Activated CD4-positive, alpha-beta T cell treated with anti-CD3 and anti-CD28 coated beads, Interleukin-2, amount 50 U/mL, for 48 hours (primary cell): ENCODE measurements at places on chromosomes 4 and X.

GRCh38 chrX:18883234-18883960 is 100.5 kb downstream of the PHKA2 start:
- no peak for DNase-seq

- no peak for DNase-seq
These were observed 176.5 kb downstream of the HS3ST1 start for GRCh38 chr4:11252149-11252548.

DNA sequence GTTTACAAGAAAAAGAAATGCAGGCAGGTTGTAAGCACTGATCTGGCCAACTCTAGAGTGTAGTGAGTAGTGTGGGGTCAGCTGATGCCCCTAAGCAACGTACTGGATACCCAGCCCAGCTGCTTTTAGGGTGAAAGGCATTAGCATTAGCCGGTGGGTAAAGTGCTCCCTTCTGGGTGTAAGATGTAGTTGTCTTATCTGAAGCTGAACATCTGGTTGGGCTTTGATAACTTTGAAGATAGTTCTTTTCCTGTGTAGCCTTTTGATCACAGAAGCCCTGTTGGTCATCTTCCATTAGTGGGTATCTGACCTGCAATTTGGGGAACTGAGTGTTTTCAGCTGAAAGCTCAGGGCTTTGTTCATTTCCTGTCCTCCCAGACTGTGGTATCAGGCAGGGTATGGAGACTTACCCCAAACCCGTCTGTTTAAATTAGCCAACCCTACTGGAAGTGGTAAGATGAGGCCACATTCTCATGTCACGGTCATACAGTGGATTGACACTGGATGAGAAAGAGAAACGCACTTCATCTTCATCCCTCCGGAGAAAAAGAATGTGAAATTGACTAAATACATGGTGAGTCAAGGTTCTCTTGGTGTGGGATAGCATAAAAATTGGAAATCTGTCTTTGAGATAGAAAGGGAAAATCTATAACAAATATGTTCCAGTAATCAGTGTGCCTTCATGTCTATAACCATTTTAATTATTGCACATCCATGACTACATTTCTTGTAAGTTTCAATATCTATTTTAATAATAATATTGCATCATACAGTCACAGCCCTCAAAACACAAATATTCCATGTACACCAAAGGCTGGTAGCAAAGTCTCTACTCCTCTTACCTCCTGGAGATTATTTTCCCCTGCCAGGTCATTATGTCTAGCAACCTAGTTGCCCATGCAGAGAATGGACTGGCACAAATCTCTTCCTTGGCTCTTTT is 8.7 kb downstream of the RHOH start:
- no peak for DNase-seq

- DNase-seq: no peak
These were observed 221.9 kb downstream of the LHFPL1 start for GRCh38 chrX:112457788-112458187.

GRCh38 chr4:152996111-152996571 is 60.0 kb downstream of the FHDC1 start:
- DNase-seq: no peak

GRCh38 chr4:96471956-96472867 is 632.3 kb downstream of the PDHA2 start:
- no peak for DNase-seq
